ENCODE measurements at places on chromosomes 2 and 18.

GRCh38 chr18:45399643-45400042 is 215.6 kb upstream of the SLC14A2 start:
- no peak for DNase-seq

- no peak for DNase-seq
Observed at GRCh38 chr2:29808321-29808720, 113.1 kb downstream of the ALK start.

- DNase-seq: no peak
Observed at GRCh38 chr2:46568212-46569009, 89.0 kb downstream of the TMEM247 start.

DNA sequence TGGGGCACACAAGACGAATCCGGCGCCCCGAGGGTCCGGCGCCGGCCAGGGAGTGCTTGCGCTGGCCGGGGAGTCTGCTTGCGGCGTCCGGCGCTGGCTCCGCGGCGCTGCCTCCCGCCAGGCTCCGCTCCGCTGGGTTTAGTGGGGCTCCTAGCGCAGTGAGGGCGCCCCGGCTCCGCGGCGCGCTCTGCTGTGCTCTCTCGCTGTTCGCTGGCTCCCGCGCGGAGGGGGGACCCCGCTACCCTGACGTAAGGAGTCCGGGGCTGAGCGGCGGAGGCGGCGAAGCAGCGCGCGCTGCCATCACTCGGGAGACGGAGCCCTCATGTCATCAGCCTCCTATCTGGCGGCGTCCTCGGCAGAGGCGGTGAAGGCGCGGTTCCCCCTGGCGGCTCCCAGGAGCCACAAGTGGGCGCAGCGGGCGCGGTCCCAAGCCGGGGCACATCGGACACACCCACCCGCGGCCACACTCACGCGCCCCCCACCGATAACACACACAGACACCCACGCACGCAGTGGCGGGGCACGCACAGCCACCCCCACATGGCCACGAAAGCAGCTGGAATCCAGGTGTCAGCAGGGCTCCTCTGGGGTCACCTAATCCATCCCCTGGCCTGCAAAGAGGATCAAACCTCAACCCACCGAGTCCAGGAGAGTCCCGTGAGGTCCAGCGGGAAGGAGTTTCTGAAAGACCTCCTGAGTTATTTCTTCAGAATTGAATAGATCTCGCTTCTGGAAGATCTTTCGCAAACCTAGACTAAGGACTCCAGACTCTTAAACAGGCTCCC is at the start of gene C1QL2:
C1QL2 (minus strand) TSS at position 189 of the 785 bp plus-strand sequence. CDS start 482 bp downstream, outside the sequence.
- DNase-seq: no peak

- DNase-seq: no peak
Observed at GRCh38 chr18:3269241-3269913, 7.4 kb downstream of the MYL12B start.

GRCh38 chr2:101534149-101534611 is 59.3 kb upstream of the RFX8 start:
- no peak for DNase-seq

DNA sequence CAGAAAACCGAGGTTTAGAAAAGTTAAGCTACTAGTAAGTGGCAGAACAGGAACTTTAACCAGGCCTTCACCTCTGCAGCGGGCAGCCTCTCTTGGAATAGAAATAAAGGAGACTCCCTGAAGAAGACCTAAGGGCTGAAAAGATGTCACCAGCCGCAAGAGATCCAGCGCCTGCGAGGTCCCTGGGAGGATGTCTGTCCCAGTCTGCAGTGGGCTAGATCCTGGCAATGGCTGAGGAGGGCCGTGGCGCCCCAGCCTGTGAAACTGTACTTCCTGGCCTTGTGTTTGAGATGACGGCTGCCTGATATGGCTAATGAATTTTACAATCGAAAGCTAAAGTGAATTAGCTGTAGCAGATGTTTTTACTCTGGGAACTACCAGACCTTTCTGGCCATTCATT is 300.6 kb upstream of the SALL3 start:
- no peak for DNase-seq

DNA sequence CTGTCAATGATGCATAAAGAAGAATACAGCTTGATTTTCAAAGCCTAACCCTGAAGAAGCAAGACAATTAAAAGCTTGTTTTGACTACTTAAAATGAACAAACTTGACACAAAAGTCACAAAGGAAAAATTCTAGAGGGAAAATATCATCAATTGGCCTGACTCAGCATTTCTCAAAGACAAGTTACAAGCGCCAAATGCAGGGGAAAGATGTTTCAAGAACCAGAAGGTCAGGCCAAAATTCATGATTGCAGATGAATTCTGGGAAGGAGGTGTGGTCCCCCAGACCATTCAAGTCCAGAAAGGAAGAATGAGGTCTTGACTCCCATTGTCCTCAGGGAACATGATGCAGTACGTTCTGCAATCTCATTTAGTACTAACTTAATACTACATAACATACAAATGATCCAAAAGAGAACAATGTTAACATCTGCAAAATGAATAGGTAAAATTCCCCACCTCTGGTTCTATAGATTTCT is 64.5 kb downstream of the FAM210A start:
- no peak for DNase-seq

DNA sequence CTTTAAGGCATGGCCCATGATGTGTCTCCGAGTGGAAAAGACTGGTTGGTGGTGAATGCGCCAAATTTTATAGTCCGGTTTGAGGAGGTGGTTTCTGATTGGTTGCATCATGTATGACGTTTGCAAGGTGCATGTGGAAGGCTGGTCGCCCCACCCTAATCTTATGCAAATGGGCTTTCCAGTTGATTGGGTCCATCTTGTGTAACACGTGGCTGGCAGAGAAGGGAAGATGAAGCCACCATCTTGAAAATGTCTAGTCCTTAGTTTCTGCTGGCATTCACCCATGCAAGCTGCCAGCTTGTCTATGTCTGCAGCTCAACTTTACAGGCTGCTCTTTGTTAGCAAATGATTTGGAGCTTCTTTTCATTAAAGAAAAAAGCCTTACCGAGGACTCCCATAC is 132.2 kb downstream of the PIK3C3 start:
- DNase-seq: no peak

DNA sequence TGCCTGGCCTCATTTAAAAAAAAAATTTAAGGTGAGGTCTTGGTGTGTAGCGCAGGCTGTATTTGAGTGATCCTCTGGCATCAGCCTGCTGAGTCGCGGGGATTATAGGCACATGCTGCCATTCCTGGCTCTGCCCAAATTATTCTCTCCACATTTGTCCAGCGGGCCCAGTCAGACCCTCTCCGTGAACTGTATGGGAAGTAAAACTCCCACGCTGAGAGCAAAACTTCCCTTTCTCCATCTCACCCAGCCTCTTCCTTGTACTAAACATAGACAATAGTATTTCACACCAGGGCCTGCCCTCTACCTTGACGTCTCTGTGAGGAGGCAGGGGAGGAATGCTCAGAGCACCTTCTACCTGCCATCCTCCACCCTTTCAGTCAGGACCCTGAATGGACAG is 37.0 kb downstream of the EIF4E2 start:
- DNase-seq: no peak

DNA sequence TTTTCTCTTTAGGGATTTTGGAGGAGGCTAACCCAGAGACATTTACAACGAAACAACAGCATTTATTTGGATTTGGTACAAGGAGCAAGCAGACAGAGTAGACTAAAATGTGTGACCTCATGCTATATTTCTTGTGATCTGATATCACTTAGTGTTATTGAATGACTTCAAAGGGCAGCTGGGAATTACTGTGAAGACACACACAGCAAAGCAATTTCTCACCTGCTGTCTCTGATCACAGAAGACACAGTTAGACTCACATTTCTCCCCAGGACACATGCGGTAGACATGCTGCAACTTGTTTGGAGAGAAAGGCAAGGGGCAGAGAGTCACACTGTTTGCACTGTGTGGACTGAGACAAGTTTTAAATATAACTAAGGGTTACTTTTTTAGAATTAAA is 67.5 kb downstream of the LTBP1 start:
- DNase-seq: peak; percentile 72

DNA sequence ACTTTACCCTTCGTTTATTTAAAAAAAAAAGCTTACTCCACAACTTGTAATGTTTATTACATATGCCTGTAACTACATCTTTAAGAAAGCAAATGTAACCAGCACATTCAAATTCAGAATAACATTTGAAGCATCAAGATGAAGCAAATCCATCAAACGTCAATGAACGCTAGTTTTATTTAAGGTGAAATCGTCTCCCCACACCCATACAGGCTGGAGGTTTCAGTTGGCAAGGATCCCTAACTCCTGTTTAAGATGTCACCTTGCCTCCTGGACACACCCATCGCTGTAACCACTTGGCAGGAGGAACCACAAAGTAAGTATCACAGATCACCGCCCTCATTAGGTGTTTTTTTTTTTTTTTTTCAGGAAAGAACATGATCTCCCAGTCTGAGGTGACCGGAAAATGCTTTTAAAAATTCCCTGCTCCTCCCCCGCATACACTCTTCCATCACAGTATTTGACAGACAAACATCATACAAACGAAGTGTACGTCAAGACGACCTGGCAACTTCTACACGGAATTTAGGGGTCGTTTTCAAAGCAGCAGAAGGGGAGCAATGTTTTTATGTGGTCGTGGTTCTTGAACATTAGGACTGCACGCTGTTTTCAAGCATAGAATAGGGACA is 19.7 kb upstream of the STPG4 start:
- no peak for DNase-seq

- DNase-seq: no peak
Observed at GRCh38 chr2:2846332-2847208, 515.5 kb upstream of the MYT1L start.

- DNase-seq: peak; percentile 29
Observed at GRCh38 chr2:206164261-206164862, 4.7 kb downstream of the EEF1B2 start.

- DNase-seq: no peak
Observed at GRCh38 chr2:181183878-181184542, 203.6 kb downstream of the UBE2E3 start.

- DNase-seq: no peak
Observed at GRCh38 chr2:195662138-195662537, 5.1 kb downstream of the SLC39A10 start.

- no peak for DNase-seq
Observed at GRCh38 chr2:85441864-85442263, 23.4 kb downstream of the SH2D6 start.

DNA sequence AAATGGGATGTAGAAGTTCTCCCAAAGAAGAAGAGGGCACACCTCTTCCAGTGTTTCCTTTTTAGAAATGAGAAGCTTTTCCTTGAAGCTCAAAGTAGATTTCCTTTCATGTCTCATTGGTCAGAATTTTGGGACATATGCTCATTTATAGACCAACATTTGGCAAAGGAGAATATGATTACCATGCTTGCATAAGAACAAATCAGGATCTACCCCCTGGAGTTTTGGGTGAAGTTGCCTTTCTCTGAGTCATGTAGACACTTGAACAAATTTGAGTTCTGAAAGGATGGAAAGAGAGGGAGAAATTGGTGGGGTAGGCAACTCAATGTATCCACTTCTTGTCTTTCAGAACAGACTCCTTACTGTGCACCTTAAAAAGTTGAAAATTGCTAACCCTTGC is 409.0 kb downstream of the SLC4A3 start:
- no peak for DNase-seq

DNA sequence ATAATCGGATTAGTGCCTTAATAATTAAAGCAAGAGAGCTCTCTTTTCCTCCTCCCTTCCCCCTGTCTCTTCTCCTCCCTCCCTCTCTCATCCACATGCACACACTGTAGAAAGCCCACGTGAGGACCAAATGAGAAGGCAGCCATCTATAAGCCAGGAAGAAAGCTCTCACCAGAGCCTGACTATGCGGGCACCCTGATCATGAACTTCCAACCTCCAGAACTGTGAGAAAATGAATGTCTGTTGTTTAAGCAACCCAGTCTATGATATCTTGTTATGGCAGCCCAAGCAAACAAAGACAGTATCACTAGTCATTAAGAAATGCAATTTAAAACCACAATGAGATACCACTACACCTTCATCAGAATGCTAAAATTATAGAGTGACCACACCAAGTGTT is 220.3 kb downstream of the EN1 start:
- DNase-seq: no peak

- DNase-seq: no peak
Observed at GRCh38 chr2:224084266-224084892, 45.3 kb upstream of the SERPINE2 start.

GRCh38 chr2:151766437-151767153 is 32.3 kb upstream of the NEB start:
- DNase-seq: no peak

DNA sequence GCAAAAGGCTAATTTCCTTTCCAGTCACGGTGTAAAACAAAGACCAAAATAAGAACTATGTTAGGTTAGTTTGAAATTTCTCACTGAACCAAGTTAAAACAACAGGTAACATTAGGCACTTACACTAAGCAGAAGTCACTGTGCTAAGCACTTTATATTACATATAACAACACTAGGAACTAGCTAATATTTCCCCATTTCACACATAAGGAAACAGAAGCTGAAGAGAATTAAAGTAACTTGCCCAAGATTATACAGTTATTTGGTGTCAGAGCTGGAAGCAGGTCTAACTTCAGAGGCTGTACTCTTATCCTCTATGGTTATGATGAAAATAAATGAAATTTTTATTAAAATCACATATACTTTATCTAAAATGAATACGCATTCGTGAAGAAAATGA is 5.9 kb downstream of the ITSN2 start:
- DNase-seq: no peak

- DNase-seq: no peak
Observed at GRCh38 chr2:39234754-39235153, 9.0 kb downstream of the CDKL4 start.

GRCh38 chr2:8692783-8693156 is 10.9 kb downstream of the ID2 start:
- DNase-seq: no peak

Data from smooth muscle cell of the brain vasculature (primary cell).